ENCODE measurements at places on chromosomes 2 and 18.

DNA sequence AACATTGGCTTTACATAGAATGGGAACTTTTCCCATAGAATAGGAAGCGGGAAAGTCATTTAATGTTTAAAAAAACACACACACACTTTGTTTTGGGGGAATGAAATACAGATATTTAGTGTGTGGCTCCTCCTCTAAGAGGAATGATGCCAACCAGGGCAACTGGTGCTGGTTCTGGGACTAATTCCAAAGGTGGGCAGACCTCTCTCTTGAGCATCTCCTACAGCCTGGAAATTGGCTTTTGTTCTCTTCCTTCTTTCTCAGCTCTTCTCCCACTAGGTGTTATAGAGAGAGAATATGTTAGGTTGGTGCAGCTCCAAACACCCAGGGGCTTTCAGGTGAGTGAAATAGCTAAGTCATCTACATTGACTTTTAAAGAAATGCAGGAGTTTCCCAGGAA is 190.1 kb downstream of the RAD51AP2 start:
- DNase-seq: no peak

DNA sequence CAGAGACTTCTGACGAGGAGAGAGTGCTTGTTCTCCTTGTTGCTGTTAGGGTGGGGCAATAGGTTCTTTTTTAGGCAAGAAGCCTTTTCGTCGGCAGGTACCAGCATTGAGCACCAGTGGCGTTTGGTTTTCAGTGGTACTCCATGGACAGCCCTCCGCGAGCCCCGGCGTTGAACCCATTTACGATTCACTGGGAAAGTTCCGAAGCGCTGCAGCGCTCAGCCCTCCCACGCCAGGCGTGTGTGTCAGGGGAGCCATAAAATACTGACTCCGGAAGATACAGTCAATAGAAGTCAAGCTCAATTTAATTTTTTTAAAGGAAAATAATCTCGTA is 494 bp upstream of the ROCK1 start:
- DNase-seq: no peak

DNA sequence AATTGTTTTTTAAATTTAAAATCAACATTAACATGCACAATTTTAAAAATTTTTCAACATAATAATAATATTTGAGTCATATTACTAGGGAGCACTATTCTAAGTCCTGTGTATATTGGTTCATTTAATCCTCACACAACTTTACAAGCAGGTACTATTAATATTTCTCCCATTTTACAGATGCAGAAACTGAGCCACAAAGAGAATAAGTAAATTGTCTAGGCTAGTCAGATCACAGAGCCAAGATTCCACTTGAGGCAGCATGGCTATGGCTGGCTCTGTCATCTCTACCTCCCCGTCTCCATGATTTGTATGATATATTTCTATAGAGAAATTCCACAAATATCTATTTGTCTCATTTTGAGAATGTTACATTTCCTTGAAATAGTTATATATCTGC is 15.1 kb downstream of the CCNT2 start:
- DNase-seq: no peak

- DNase-seq: no peak
Measured at GRCh38 chr2:101253703-101254450, 1.2 kb downstream of the CNOT11 start.

GRCh38 chr18:3281456-3282400 is 19.8 kb downstream of the MYL12B start:
- no peak for DNase-seq

DNA sequence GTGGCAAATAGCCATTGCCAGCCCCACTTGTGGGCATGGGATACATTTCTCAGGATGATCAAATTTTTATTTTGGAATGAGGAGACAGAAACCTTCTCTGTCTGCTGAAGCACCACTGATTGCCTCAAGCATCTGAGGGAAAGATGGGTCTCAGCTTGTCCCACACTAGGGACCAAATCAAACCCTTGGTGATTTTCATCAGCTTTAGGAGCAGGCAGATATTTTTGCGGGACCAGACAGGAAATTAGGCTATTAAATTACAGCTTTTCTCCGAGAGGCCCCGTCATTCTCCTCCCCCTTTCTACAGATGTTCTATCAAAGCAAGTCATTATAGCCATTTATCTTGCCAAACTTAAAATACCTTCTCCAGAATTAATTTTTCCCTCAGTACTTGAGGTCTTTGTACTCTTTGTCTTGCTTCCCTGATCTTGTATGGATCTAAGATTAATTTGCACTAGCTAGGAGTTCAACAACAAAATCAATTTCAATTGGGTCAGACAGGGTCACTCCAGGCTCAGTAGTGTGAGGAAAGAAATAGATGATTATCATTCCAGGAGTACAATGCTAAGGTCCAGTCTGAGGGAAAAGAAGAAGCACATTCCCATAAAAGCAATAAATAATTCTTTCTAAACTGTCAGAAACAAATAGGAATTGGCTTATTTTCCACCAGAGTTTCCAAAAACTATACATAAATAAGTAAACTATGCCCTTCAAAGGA is 818.1 kb upstream of the SOX11 start:
- no peak for DNase-seq

DNA sequence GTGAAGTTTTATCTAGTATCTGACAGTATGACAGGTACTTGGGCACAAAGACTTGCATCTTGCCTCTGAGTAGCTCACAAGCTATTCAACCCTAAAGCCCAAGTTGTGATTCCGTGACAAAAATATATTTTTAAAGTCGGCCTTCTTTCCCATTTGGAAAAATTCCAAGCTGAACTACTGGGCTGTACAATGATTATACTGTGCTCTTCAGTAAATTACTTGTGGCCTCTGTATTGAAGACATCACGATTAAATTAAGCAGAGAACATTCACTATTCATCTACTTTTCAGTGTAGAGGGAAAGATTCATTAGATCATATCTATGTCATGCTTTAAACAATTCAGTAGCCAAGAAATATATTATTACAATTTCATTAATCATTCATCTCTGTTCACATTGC is 282.2 kb downstream of the CDH2 start:
- DNase-seq: no peak

DNA sequence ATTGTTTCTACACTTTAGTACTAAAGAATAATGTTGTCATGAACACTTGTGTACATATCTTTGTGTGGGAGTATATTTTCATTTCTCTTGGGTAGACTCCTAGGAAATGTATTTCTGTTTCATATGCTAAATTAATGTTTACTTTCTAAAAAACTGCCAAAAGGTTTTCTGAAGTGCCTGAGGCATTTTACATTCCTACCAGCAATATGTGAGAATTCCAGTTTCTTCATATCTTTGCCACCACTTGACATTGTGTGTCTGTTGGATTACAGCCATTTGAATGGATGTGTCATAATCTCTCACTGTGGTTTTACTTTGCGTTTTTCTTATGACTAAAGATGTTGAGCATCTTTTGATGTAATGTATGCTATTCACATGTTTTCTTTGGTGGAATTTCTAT is 428.2 kb upstream of the KCNH7 start:
- no peak for DNase-seq

- DNase-seq: no peak
Measured at GRCh38 chr2:212953170-212953920, 198.1 kb downstream of the IKZF2 start.

DNA sequence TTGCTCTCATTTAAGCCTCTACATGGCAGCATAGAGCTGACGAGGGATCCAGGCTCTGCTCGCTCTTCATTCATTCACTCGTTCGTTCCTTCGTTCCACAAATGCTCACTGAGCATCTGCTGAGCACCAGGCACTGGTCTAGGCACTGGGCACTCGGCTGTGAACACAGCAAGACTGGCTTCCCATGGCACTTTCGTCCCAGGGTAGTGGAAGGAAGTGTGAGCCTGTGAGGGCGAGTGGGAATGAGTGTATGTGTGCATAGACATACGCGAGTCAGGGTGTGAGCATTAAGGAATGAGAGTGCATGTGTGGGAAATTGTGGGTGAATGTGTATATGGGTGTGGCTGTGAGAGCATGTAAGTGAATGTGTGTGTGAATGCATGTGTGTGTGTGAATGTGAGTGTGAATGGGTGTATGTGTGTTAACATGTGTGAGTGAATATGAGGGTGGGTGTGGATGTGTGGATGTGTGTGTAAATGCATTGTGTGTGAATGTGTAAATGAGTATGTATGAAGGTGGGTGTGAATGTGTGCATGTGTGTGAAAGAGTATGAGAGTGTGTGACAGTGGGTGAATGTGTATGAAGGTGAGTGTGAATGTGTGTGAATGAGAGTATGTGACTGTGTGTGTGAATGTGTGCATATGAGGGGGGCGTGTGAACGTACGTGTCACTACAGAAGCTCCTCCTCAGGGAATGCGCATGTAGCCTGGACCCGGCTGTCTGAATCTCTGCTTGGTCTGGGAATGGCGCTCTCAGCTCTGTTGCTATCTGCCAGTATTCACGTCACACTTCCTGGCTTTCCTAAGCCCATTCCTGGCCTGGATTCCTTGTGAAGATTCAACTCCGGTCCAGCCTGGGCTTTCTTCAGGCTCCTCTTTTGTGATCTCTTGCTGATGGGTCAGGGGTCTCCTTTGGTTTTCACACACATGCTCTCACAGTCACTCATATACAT is 28.8 kb downstream of the SNORC start:
- no peak for DNase-seq

GRCh38 chr2:107376909-107377308 is 449.8 kb upstream of the RGPD4 start:
- DNase-seq: no peak

DNA sequence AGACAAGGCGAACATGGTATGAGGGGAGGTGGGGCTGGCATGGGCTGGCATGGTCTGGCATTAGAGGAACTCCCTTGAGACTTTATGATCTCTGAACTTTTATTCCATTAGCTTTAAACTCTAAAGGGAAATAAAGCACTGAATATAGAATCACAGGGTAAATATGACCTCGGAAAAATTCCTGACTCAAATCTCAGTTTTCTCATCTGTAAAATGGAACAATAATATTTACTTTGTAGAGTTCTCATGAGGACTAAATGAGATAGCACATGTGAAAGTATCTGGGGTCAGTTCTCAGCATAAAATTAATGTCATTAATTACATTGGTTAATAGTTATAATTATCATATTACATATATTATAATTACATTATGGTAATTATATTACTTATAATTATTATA is 65.9 kb downstream of the ARHGAP25 start:
- no peak for DNase-seq

DNA sequence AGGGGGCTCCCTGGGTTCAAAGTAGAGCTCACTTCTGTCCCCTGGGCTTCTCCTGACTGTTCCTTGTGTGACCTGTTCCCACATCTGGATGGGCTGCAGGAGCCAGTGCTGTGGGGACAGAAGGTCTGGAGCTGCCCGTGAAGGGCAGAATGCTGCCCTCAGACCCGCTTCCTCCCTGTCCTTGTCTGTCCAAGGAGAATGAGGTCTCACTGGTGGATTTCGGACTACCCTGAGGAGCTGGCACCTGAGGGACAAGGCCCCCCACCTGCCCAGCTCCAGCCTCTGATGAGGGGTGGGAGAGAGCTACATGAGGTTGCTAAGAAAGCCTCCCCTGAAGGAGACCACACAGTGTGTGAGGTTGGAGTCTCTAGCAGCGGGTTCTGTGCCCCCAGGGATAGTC is 15.5 kb downstream of the EMX1 start:
- DNase-seq: no peak

DNA sequence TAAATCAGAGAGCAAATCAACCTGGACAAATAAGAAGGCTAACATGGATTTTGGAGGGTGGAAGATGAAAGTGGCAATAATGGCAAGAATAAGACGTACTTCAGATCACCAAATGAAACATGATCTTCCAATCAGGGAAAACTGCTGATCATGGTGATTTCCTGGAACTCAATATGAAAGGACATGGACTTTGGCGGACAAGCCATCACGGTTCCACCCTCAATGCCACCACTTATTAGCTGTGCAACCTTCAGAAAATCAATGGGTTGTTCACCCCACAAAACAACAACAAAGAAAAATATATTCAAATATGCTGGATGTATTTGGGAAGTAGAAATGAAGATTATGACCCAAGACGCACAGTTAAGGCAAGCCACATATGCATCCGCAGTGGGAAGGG is 81.7 kb downstream of the PPP1R1C start:
- no peak for DNase-seq

DNA sequence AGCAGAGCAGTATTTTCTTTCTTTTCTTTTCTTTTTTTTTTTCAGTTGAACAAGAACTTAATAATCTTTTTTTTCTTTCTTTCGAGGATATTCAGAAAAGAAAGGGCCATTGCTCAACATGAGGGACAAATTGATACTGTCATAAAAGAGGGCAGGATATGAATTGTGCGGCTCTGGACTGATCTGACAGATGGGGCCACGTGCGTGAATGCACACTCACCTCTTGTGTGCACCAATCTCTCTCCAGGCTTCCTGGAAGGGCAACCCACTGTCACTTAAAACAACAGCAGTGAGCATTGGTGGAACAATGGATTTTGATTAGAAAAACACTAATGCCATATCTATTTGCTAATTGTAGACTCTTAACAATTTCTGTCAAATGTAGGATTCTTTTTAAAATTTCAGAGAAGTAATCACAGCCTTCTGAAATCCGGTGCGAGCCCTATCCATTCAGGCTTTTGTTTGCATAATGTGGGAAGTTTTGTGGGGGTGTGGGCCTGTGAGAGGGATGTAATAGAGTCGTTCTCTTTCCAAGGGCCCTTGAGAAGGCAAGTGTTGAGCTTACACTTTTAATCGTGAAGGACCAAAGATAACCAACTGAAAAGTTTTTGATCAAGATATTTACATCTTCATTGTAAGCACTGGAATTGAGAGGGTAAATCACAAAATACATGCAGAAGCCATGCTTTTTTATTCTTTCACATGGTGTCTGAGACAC is 298.8 kb downstream of the SP3 start:
- no peak for DNase-seq

DNA sequence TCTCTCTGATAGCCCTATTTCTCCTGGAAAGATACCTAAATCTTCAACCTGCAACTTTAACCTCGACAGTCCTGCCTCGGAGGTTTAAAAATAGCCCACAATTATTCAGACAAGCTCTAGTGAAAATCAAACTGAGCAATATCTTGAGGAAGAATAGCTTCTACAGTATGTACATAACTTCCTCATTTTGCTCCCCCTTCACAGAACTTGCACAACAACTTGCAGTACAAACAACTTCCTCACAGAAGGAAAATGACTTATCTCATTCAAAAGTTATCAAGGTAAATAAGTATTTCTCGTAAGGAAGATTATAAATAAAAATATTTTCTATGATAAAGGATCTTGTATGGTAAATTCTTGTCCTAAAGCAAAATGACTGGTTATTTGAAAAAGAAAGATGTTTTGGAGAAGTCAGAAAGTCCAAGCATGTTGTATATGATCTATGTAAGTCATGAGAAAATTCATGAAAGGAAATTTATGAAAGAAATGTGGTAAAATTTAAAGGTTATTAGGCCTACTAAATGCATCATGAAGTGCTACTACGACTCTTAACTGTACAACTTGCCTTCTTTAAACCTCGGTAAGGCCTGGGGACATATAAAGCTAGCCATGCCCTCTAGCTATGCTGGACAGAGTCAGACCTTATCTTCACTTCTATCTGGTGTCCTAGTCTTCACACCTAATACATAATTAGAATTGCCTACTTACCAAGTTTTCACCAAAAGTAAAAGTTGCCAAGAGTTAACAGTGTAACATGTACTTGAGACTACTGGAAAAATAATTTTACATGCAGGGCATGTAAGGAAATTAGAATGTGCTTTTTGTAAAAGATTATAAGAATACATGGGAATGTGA is 394.5 kb downstream of the DLGAP1 start:
- no peak for DNase-seq
